ENCODE measurements at places on chromosomes 3 and 15.

DNA sequence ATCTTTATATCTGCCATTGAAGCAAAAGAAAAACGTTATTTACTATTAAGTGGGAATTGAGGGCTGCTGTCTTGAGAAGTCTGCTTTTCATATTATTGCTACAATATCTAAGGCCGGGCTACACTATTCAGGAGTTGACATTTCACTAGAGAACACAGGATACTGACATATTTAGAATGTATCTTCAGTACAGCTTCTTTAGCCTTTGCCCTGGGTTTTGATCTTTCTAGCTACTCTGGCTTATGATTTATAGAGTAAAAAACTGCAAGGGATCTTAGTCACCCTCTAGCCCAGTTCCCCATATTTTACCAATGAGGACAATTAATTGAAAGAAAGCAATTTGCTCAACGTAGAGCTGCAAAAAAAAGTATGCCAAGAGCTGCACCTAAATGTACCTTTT, 307.4 kb upstream of the DPPA4 start:
- DNase-seq = no peak

- no peak for DNase-seq
Measured at GRCh38 chr3:66265649-66266048, 44.8 kb downstream of the SLC25A26 start.

- DNase-seq = no peak
Measured at GRCh38 chr3:157274644-157275137, 114.7 kb upstream of the CCNL1 start.

DNA sequence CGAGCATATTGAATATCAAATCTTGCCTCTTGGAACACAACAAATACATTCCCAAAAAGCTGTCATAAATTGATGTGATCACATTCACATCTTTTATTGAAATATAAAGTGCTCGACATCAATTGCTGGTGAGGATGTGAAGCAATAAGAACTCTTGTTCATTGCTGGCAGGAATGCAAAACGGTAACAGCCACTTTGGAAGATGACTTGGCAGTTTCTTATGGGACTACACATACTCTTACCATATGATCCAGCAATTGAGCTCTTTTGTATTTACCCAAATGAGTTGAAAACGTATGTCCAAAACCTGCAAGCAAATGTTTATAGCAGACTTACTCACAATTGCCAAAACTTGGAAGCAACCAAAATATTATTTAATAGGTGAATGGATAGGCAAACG, 234.9 kb downstream of the CACNA2D3 start:
- no peak for DNase-seq

- peak; percentile 81 for DNase-seq
Measured at GRCh38 chr3:125318167-125318865, 56.8 kb downstream of the ZNF148 start.

GRCh38 chr3:188212308-188212969, 58.5 kb downstream of the LPP start:
- no peak for DNase-seq

DNA sequence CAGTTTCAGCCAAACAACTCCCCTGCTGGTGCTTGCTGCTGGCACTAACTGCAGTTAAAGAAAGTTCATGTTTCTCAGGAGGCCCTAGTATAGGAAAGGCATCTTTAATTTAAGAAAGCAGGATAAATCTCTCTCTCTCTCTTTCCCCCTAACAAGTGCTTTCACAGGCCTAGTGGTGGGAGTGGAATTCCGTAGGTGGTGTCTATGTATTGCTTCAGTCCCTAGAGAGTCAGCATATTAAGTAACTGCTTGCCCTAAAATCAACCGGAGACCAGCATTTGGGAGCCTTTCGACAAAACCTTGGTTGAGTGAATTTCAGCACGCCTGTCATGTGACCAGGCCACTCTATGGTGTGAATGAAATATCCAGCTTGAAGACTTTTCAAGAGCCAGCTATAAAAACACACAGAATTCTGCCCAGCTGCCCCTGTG, 169.2 kb upstream of the TGFBR2 start:
- DNase-seq = peak; percentile 2

GRCh38 chr3:129442947-129443346, 2.9 kb downstream of the IFT122 start:
- no peak for DNase-seq
